NCI-H1105 treated with DMSO at 0.1 percent for 48 hours (cell line): ENCODE measurements at places on chromosomes 16 and 17.

- DNase-seq = peak; percentile 71
Measured at GRCh38 chr16:53556521-53556920, 53.5 kb upstream of the AKTIP start.

DNA sequence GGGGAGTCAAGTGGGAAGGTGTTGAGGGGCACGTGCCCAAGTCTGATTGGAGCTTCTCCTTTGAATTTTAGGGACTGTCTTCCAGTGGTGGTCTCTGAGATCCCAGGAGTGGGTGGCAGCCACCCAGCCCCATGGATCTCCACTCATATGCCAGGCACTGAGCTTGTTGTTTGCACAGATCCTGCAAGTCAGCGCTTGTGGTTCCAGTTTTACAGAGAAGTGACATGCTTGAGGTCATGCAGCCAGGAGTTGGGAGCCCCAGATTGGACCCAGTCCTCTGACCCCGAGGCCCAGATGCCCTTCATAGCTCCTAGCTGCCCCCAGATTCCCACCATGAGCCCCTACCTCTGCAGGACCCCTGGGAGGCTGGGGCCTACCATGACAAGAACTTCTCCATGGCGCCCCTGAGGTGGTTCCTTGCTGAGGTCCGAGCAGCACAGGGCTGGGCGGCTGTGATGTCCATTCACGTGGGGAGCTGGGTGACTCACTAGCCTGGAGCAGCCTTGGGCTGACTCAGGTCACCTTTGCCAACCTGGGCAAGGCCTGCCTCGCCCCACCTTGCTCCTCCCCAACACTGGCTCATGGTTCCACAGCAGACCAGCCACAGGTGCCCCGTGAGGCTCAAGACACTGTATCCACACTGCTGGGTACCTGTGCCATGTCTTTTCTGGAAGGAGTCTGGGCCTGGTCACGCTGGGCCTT lies 47.4 kb downstream of the RAI1 start:
- DNase-seq = no peak

DNA sequence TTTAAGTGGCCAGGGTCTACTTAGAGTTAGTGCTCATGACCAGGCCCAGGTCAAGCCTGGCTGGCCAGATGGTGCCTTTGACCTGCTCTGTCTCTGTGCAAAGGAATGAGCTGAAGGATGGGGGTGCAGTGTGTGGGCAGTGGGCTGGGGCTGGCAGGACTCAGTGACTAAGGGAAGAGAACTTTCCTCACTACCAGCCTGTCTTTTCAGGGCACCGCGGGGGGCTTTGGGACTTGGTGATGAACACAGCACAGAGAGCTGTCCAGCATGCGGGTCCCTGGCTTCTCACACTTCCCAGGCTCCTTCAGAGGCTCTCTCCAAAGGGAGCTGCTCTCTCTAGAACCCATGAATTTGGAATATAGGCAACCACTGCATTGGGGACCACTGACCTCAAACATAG lies 43.0 kb upstream of the STH start:
- no peak for DNase-seq

- peak; percentile 76 for DNase-seq
Measured at GRCh38 chr17:51046514-51047384, 73.9 kb downstream of the SPAG9 start.

DNA sequence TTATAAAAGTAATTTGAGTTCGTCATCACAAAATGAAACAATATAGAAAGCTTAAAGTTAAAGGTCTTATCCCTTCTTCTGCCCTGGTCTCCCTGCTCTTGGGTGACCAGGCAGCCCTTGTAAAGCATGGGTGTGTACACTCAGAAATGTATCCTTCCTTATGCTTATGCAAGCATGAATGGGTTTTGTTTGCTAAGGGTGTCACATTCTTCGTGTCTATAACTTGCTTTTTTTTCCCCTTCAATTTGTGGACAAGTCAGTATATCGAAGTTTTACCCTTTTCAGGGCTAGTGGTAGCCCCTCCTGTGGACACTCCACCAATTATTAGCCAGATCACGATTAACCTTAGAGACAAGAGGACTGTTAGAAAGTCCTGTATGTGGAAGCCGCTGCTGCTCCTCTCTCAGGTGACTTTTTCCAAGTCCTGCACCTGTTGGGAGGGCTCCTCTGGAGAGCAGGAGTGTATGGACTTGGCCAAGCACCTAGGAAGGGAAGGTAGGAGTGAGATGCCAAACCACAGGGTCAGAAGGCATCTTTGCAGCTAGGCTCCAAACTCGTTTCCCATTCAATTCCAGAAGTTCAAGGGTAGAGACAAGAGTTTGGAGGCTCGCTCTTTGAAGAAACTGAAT lies 50.9 kb downstream of the LDHD start:
- no peak for DNase-seq

GRCh38 chr17:77546772-77547241 lies 406.0 kb downstream of the SEC14L1 start:
- no peak for DNase-seq
